Activated T-cell treated with anti-CD3 and anti-CD28 coated beads, Interleukin-2, amount 50 U/mL, for 72 hours (primary cell): ENCODE measurements at places on chromosomes 1 and 21. TPM values are rescaled to one million over a fixed set of nuclear protein-coding genes. Genes with fewer than 3 reads are reported as not detected.

DNA sequence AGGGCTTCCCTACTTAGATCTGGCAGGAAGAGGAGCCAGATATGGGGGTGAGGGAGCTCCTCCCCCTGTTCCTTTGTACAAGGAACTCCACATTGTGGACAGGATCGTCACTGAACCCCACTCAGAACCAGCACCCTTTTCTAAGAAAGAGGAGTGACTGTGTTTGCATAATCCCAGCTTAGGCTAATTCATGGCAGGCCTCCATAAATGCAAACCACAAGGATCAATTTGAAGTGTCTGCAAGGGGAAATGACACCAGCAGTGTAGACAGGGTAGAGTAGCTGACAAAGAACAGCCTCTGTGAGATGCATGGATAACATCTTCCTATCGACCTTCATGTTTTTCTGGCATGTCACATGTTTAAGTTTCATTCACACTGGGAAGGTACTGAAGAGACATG lies 11.7 kb downstream of the MX1 start:
- H3K4me1 ChIP-seq = no peaks in the 10 kb centered on the region
- no peak overlapping the region for H3K4me3 ChIP-seq
- H3K27me3 ChIP-seq = no peaks in the 10 kb centered on the region
- peaks cover 23% of the 10 kb centered on the region for H3K36me3 ChIP-seq

DNA sequence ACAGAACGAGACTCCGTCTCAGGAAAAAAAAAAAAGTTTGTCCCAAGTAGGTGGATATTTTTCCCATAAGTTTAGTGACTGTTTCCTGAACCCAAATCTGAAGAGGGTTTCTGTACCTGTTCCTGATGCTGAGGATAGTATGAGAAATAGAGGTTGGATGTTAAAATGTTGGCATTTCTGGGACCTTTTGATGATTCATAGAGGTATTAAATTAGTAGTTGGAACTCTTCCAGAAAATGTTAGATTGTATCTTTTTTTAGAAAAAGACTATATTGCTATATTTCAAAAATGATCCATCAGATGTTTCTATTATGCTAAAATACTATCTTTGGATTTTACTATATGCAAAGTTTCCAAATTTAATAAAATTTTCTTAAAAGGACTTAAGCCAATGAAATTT lies 2.9 kb upstream of the CENPL start:
- H3K27ac ChIP-seq = no peak overlapping the region
- peak overlapping the region; percentile 11 for H3K4me3 ChIP-seq
- peaks cover 55% of the 10 kb centered on the region for H3K4me1 ChIP-seq
- DNase-seq = no peak
- no peaks in the 10 kb centered on the region for H3K27me3 ChIP-seq
- H3K36me3 ChIP-seq = peaks cover 16% of the 10 kb centered on the region

GRCh38 chr1:201346337-201346939 lies 31.0 kb downstream of the TNNT2 start:
- H3K27ac ChIP-seq = no peak overlapping the region
- peaks cover 22% of the 10 kb centered on the region for H3K27me3 ChIP-seq
- no peaks in the 10 kb centered on the region for H3K36me3 ChIP-seq
- DNase-seq = peak; percentile 14
- H3K4me3 ChIP-seq = no peak overlapping the region

DNA sequence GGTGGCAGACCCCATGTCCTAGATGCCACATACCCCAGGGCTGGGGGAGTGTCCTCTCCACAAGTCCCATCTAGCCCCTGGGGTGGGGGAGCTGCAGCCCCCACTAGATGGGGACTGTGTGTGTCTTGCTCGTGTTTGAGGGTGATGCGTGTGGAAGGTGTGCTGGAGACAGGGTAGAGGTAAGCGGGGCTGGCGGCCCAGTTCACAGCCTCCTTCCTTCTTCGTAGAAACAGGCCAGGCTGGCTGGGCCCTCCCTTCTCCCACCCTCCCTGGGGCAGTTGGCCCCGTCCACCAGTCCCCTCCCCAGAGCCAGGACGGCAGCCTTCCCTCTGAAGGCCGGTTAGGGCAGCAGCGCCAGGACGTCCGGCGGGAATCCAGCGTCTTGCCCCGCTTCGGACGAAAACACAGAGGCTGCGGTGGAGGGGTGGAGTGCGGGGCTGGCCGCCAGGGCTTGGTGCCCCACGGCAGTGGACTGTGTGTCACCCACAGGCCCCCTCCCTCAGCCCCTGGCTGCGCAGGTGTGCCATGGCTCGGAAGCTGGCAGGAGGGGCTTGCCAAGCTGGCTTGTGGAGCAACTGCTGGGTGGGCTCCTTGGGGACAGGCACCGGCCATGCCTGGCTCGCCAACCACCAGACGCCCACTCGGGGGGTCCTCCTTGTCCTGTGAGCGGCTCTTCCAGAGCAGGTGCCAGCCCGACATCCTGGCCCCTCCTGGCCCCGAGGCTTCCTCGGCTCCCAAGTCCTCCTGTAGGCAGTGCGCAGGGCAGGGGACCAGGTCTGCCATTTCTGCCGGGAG lies 3.6 kb downstream of the PRDM16 start:
- no peaks in the 10 kb centered on the region for H3K4me1 ChIP-seq
- H3K27ac ChIP-seq = no peak overlapping the region
- DNase-seq = no peak
- H3K27me3 ChIP-seq = peaks cover 6% of the 10 kb centered on the region
- no peaks in the 10 kb centered on the region for H3K36me3 ChIP-seq

DNA sequence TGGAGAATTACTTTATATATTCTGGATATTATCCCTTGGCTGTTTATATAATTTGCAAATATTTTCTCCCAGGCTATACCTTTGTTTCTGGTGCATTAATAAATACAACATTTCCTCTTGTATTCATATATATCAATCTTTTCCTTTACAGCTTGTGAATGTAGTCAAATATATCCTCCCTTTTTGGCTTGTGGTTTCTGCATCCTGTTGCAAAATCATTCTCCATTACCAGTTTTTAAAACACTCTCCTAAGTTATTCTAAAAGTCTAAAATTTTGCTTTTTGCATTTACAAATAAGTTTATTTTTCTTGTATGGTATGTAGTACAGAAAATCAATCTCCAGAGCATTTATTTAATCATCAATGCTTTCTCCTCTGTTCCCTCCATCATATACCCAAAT lies 909.4 kb downstream of the ADGRL2 start:
- H3K27me3 ChIP-seq = no peaks in the 10 kb centered on the region
- no peaks in the 10 kb centered on the region for H3K4me1 ChIP-seq
- no peak for DNase-seq
- no peak overlapping the region for H3K4me3 ChIP-seq
- no peak overlapping the region for H3K27ac ChIP-seq

DNA sequence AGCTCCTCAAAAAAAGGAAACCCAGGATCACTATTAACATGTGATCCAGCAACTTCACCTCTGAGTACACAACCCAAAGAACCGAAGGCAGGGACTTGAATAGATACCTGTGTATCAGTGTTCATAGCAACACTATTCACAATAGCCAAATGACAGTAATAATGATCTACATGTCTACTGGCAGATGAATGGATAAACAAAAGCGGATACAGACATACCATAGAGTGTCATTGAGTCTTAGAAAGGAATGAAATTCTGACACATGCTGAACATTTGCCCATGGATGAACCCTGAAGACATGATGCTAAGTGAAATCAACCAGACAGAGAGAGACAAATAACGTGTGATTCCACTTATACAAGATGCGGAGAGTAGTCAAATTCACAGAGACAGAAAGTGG lies 564.2 kb downstream of the KIF26B start:
- no peak overlapping the region for H3K4me3 ChIP-seq
- no peak overlapping the region for H3K27ac ChIP-seq
- no peaks in the 10 kb centered on the region for H3K4me1 ChIP-seq
- no peaks in the 10 kb centered on the region for H3K36me3 ChIP-seq
- DNase-seq = no peak

DNA sequence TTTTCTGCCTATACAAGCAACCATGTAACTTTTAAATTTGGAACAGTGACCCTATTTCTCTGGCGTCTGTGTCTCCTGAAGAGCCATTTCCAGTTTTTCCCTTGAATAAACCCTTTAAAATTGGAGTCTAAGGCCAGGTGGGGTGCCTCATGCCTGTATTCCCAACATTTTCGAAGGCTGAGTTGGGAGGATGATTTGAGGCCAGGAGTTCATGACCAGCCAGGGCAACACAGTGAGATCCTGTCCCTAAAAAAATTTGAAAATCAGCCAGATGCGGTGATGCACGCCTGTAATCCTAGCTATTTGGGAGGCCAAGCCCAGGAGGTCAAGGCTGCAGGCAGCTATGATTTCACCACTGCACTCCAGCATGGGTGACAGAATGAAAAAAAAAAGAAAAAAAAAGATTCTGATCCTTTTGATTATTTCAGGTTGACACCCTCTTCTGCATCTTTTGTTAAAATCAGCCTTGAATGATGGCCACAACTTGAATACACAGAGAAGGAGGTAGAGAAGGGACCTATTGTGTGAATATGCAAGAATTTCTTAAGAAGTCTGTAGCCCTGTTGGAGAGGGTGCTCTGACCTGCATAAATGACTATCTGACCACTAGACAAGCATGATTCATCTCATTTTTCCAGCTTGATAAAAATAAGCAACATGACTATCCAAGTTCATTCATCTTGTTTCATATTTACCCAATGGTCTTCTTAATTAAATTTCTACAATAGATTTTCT lies 40.2 kb upstream of the PARP1 start:
- no peaks in the 10 kb centered on the region for H3K27me3 ChIP-seq
- DNase-seq = no peak
- H3K36me3 ChIP-seq = no peaks in the 10 kb centered on the region
- no peak overlapping the region for H3K4me3 ChIP-seq

GRCh38 chr21:29212446-29212845 lies 82.0 kb downstream of the MAP3K7CL start:
- no peak for DNase-seq
- no peak overlapping the region for H3K4me3 ChIP-seq
- no peak overlapping the region for H3K27ac ChIP-seq
- no peaks in the 10 kb centered on the region for H3K36me3 ChIP-seq
- no peaks in the 10 kb centered on the region for H3K27me3 ChIP-seq
- peaks cover 8% of the 10 kb centered on the region for H3K4me1 ChIP-seq

DNA sequence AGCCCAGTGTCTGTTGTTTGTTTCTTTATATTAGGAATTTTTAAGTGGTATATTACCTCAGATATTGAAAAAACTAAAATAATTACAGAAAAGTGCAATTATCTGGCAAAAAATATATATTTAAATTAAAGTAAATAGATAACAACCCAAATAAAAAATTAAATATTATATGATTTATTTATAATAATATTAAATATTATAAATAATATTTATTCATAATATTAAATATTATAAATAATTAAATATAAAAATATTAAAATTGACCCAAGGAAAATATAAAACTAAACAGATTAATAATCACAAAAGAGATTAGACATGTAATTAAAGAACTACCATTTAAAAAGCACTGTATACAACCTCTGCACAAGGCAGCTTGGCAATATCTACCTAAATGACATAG lies 331.9 kb upstream of the POGK start:
- no peak overlapping the region for H3K27ac ChIP-seq
- H3K27me3 ChIP-seq = no peaks in the 10 kb centered on the region
- DNase-seq = no peak
- no peaks in the 10 kb centered on the region for H3K36me3 ChIP-seq
- no peak overlapping the region for H3K4me3 ChIP-seq

- no peaks in the 10 kb centered on the region for H3K36me3 ChIP-seq
- DNase-seq = peak; percentile 54
- H3K27ac ChIP-seq = no peak within 1 kb of the TSS
- peaks cover 12% of the 10 kb centered on the region for H3K27me3 ChIP-seq
- H3K4me3 ChIP-seq = peak within 1 kb of the TSS; percentile 58
- peaks cover 18% of the 10 kb centered on the region for H3K4me1 ChIP-seq
Observed at GRCh38 chr21:45981151-45982091, at the start of gene COL6A1. COL6A1 (plus strand) TSS chr21:45981770; CDS start chr21:45981851, 81 bp downstream.

- H3K4me1 ChIP-seq = peaks cover 25% of the 10 kb centered on the region
- H3K27ac ChIP-seq = no peak overlapping the region
- H3K36me3 ChIP-seq = peaks cover 3% of the 10 kb centered on the region
- DNase-seq = no peak
- H3K27me3 ChIP-seq = no peaks in the 10 kb centered on the region
Observed at GRCh38 chr1:8925406-8925805, 20.3 kb upstream of the CA6 start.

GRCh38 chr1:172109359-172109758 lies 268.1 kb downstream of the DNM3 start:
- H3K4me1 ChIP-seq = peaks cover 5% of the 10 kb centered on the region
- H3K27me3 ChIP-seq = no peaks in the 10 kb centered on the region
- DNase-seq = no peak
- H3K36me3 ChIP-seq = no peaks in the 10 kb centered on the region
- no peak overlapping the region for H3K4me3 ChIP-seq

GRCh38 chr1:5645929-5646328 lies 346.3 kb downstream of the NPHP4 start:
- H3K27me3 ChIP-seq = peaks cover 18% of the 10 kb centered on the region
- no peak overlapping the region for H3K27ac ChIP-seq
- H3K36me3 ChIP-seq = no peaks in the 10 kb centered on the region
- DNase-seq = no peak

DNA sequence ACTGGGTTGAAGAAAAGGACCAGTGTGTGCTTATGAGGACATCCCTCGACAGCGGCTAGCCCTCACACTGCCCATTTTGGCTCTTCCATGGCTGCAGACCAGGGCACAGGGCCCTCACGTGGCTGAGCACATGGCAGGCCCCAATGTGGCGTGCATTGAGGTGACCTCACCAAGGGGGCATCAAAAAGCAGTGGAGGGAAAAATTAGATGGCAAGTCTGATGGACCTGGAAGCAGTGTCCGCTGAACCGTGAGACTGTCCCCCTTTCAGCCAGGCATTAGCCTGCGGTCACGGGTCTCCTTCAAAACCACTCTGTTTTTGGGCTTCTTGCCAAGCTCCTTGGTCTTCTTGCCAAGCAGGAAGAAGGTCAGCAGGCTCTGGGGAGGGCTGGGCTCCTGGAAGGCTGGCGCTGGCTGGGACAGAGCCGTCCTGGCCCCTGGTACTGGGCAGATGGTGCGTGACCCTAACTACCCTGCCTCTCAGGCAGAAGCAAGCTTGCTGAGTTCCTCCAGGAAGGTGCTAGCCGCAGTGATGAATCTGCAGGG lies 30.8 kb downstream of the TRIM67 start:
- H3K27me3 ChIP-seq = peaks cover 9% of the 10 kb centered on the region
- no peaks in the 10 kb centered on the region for H3K4me1 ChIP-seq
- no peak for DNase-seq
- no peaks in the 10 kb centered on the region for H3K36me3 ChIP-seq
- H3K27ac ChIP-seq = no peak overlapping the region
- no peak overlapping the region for H3K4me3 ChIP-seq

GRCh38 chr1:221343136-221343535 lies 398.8 kb downstream of the DUSP10 start:
- H3K4me1 ChIP-seq = no peaks in the 10 kb centered on the region
- H3K27me3 ChIP-seq = peaks cover 10% of the 10 kb centered on the region
- no peak overlapping the region for H3K27ac ChIP-seq
- no peak for DNase-seq
- H3K4me3 ChIP-seq = no peak overlapping the region

- peaks cover 23% of the 10 kb centered on the region for H3K4me1 ChIP-seq
- no peak for DNase-seq
- H3K27ac ChIP-seq = no peak overlapping the region
- H3K27me3 ChIP-seq = no peaks in the 10 kb centered on the region
- no peak overlapping the region for H3K4me3 ChIP-seq
Observed at GRCh38 chr1:173333581-173333980, 126.5 kb upstream of the TNFSF4 start.

Gene SLC45A1
- total RNA-seq = 0.81 TPM

Gene VWA1
- 0.94 TPM for total RNA-seq

Gene CFAP126
- not detected for total RNA-seq

Gene RAB7B
- not detected for total RNA-seq
